Neural crest cell (in vitro differentiated cells): ENCODE measurements at places on chromosomes 7 and 10. TPM values are rescaled to one million over a fixed set of nuclear protein-coding genes. Genes with fewer than 3 reads are reported as not detected.

Gene TMEM236
- 0.05 TPM in 1 of 2 replicates, not detected in the other for total RNA-seq

Gene LRRC18
- not detected in 2 replicates for total RNA-seq

Gene PPP1R17
- 1.2 and 1.4 TPM in 2 replicates for total RNA-seq

Gene GLCCI1
- 26.2 and 29.2 TPM in 2 replicates for total RNA-seq

Gene SLC29A4
- 32.5 and 40.0 TPM in 2 replicates for total RNA-seq

Gene OR2A42
- total RNA-seq: 0.14 TPM in 1 of 2 replicates, not detected in the other

Gene NEUROG3
- total RNA-seq: 0.43 and 0.91 TPM in 2 replicates

Gene SPDYE2
- total RNA-seq: not detected in 2 replicates

Gene PFKP
- total RNA-seq: 18.9 and 24.0 TPM in 2 replicates

Gene HOXA3
- total RNA-seq: 10.6 and 11.3 TPM in 2 replicates

Gene INHBA
- total RNA-seq: 0.07 TPM in 1 of 2 replicates, not detected in the other

Gene HABP2
- not detected in 2 replicates for total RNA-seq

Gene MYL10
- total RNA-seq: not detected in 2 replicates

Gene TUBB8
- 0.45 and 0.68 TPM in 2 replicates for total RNA-seq

Gene MMD2
- 0.25 TPM in 1 of 2 replicates, not detected in the other for total RNA-seq
